ENCODE measurements at places on chromosomes 11 and 22.

- no peak for DNase-seq
These were observed 31.3 kb downstream of the ATXN10 start for GRCh38 chr22:45702981-45703380.

- DNase-seq, result peak; percentile 94
These were observed 61.5 kb downstream of the ENDOD1 start for GRCh38 chr11:95150956-95151684.

DNA sequence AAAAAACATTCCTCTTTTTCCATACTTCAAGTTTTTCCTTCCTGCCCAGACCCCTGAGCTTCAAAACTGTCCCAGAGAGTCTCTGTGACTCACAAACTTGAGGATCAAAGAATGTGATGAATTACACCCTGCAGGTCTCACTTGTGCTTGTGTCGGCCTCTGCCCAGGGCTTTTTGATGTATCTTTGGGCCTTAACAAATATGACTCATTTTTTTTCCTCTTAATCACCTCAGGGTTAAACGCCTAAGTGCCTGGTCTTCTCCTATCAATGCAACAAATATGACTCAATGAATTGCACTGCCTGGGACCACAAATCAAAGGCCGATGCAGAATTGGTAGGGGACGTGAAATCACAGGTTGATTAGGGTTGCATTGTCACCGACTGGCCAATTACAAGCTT lies 267.7 kb downstream of the LARGE1 start:
- DNase-seq, result no peak

DNA sequence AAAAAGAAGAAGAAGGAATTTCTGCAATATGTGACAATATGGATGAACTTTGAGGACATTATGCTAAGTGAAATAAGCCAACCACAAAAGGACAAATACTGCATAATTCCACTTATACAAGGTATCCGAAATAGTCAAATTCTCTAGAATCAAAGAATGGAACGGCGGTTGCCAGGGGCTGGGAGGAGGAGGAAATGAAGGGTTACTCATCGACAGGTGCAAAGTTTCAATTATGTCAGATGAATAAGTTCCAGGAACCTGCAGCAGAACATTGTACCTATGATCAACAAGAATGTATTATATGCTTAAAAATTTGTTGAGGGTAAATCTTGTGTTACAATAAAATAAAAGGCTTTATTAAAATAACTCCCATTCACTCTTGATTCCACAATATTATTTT lies 49.0 kb downstream of the SC5D start:
- no peak for DNase-seq

GRCh38 chr22:23010430-23010829 lies 59.9 kb upstream of the GNAZ start:
- DNase-seq, result no peak

- no peak for DNase-seq
These were observed 1776.0 kb downstream of the LRRC4C start for GRCh38 chr11:39683288-39683950.

DNA sequence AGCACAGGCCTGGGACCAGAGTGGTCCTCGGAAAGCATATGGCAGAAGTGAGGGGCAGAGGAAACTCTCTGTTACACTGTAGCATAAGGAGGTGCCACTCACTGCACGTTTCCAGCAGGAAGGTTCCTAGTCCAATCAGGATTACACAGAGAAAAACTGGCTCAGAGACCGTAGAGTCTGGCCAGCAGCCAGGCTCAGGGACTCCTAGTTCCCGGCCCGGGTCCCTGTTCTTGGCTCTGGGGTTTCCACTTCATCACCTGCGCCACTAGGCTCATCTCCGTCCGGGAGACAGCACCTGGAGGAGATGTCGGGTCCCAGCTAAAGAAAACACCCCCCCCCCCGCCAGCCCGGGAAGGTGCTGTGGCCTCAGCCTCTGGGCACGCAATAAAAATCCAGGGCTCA lies 1.1 kb downstream of the TTLL12 start:
- DNase-seq, result peak; percentile 79

DNA sequence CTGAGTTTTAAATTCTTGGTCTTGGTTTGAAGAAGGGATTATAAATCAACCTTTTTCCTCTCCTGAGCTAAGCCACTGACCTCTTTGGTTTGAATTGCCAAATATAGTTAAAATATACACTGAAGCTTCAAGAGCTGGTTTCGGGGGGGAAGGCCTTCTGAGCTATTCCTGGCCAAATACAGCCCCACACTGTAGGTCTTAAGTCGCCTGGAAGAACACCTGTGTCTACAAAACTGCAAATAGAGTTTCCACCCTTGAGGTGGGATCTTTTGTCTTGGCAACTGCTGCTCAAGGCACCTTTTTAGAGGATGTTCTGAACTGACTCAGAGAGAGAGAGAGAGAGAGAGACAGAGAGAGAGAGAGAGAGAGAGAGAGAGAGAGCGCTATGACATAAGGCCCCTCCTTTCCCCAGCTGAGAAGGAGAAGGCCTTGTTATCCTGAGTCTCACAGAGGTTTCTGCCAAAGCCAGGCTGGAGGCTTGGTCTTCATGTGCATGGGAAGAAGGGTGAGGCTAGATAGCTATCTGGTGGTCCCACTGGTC lies 5.5 kb downstream of the ADM start:
- no peak for DNase-seq

DNA sequence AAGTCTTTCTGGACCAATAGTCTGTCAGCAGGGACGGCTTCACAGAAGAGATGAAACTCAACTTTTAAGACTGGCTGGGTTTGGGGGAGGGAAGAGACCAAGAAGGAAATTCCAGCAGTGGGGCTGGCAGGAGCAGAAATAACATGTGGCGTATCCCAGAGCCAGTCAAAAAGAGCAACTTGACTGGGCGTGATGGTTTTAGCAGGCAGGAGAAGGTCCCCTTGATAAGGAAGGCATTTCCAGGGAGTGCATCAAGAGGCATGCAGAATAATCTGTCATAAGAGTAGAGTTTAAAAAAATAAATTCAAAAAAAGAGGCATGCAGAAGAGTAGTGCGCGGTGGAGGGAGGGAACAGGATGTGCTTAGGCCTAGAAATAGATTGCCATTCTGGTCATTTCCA lies 52.5 kb downstream of the C22orf31 start:
- DNase-seq, result no peak

GRCh38 chr11:65078151-65078550 lies 5.7 kb downstream of the CDCA5 start:
- DNase-seq, result no peak

DNA sequence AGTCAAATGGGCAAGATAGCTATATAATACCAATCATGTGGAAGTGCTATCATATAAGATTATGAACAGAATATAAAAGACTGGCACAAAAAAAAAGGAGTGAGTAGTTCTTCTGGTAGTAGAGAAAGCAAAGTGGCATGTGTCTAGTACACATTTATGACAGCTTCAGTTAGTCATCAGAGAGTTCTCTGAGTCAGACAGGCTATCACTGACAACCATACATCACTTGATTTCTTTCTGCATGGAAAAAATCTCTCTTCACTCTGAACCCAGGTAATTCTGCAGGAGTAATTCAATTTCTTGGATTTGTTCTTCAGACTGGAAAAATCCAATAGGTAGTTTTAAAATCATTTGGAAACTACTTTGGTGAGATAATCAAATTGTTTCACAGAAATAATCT lies 286.8 kb upstream of the ANO3 start:
- no peak for DNase-seq

- DNase-seq, result no peak
These were observed 14.0 kb downstream of the MICALL1 start for GRCh38 chr22:37920126-37920525.

GRCh38 chr11:75280227-75280701 lies 39.7 kb downstream of the TPBGL start:
- DNase-seq, result peak; percentile 82

DNA sequence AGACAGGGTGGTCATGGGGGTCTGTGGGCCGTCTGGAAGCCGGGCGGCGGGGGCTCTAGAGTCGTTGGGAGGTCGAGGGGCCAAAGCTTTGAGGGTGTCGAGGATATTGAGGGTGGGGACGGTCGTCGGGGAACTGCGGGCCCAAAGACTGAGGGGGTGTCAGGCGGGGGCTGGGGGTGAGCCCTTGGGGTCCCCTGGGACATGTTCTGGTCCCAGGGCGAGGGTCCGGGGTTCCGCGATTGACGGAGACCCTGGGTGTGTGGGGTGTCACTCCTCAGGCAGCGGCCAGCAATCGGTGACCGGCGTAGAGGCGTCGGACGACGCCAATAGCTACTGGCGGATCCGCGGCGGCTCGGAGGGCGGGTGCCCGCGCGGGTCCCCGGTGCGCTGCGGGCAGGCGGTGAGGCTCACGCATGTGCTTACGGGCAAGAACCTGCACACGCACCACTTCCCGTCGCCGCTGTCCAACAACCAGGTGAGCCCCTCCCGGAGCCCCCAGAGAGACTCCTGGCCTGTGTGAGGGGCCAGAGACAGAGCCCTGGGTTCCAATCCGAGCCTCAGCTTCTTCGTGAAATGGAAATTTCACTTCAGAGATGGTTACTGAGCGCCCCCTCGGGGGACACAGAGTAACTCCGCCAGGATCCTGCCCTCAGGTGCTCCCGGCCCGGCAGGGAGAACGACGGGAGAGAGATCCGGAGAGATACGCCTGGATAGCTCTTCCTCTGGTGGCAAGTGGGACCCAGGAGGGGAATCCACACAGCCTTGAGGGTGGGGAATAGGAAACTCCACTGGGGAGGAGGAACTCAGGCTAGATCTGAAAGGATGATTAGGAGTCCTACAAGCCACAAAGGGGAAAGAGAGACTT lies 714 bp downstream of the SDF2L1 start:
- peak; percentile 43 for DNase-seq

GRCh38 chr11:106333678-106334077 lies 256.2 kb downstream of the AASDHPPT start:
- DNase-seq, result no peak

GRCh38 chr11:120133216-120134105 lies 4.5 kb downstream of the TRIM29 start:
- DNase-seq, result peak; percentile 7

DNA sequence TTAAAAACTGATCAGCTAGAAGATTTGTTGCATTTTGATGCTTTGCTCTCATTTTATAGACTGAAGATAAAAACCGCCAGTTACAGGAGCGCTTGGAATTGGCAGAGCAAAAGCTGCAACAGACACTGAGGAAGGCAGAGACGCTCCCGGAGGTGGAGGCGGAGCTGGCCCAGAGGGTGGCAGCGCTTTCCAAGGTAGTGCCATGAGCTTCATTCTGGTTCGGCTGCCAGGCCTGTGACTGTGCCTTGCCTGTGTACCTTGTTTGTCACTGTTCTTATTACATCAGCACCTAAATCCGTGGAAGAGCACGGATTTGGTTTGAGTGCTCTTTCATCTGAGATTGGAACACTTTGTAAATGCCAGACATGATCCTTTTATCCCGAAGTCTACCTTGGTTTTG lies 61.4 kb downstream of the PPFIA1 start:
- no peak for DNase-seq

DNA sequence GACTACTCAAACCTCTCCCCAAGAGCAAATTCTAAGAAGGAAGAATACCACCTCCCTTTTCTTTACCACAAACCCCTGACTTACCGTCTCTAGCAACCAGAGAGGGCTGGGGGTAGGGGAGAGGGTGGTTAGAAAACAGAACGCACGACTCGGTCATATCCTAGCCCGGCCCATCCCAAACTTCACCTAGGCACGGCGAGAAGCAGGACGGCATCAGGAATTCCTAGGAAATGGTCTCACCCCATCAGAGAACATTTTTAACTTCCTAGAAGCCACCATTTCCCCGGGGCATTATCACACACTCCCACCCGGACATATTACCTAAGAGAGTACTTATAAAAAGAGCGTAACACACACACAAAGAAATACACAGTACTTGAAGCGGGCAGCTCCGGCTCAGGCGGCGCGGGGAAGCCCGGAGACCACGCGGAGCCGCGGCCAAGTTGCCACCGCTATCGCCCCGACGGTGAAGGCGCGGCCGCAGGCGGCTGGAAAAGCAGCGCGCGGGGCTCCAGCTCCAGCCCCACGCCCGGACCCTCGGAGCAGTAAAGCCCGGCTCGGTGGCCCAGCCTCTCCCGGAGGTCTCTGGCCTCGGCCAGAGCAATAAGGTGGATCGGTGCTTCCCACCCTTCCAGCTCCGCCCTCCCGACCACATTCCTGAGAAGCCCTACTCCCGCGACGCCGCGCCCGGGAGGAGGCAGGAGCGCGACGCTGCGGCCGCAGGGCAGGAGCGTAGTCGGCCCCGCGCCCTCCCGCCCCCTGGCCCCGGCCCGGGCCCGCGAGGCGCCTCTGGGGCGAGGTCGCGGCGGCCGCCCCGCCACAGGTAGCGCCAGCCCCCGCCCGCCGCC lies 878 bp downstream of the RRAS2 start:
- DNase-seq, result peak; percentile 79

- DNase-seq, result peak; percentile 78
These were observed 6.3 kb downstream of the CEND1 start for GRCh38 chr11:783581-784015.

GRCh38 chr22:32622744-32623110 lies 148.1 kb downstream of the FBXO7 start:
- DNase-seq, result no peak

GRCh38 chr11:65860278-65861164 lies at the start of gene MUS81:
TSS of gene MUS81 (plus strand) at chr11:65860433. CDS start at chr11:65860754, 321 bp downstream.
- peak; percentile 98 for DNase-seq

DNA sequence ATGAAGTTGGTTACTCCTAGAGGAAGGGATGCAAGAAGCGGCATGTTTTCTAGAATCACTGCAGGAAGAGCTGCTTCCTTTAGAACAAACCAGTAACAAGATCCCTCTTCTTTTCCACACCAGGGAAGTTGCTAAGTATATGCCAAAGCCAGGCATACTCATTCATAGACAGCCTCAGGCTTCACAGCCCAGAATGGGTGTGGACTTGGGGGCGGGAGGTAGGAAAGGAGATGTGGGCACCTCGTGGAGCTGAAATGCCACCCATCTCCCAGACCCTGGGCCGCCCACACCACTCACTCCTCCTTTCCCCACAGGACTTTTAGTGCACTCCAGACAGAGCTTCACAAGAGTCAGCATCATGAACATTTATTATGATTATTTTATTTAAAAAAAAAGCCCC lies 16.0 kb upstream of the TMEM121B start:
- no peak for DNase-seq

DNA sequence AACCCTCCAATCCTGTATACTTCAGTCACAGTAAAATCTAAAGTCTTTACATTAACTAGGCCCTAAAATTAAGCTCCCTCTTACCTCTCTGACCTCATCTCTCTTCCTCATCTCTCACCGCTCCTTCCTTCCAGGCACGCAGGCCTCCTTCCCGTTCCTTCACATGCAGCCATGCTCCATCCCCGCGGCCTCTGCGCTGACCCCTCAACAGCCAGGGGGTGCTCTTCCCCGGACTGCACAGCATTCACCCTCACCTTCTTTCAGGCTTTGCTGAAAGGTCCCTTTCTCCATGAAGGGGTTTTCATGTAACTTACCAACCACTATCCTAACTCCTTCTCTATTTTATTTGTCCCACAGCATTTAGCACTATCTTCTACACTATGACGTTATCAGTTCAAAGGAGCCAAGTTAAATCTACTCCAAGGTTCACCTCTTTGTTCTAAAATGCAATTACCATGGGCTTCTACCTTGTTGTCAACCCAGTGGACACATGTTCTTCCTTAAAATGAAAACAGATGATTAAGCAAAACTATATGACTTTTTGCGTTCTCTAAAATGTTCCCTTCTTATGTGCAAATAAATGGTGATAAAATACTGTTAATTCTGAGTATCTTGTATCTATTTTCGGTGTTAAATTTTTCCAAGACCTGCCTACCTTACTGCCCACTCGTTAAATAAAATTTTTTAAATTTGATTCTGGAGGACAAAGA lies 57.8 kb upstream of the APOA1 start:
- peak; percentile 23 for DNase-seq

All from lung (tissue), 17 donors.